T-helper 2 cell (primary cell): ENCODE measurements at places on chromosomes 1 and 21.

DNA sequence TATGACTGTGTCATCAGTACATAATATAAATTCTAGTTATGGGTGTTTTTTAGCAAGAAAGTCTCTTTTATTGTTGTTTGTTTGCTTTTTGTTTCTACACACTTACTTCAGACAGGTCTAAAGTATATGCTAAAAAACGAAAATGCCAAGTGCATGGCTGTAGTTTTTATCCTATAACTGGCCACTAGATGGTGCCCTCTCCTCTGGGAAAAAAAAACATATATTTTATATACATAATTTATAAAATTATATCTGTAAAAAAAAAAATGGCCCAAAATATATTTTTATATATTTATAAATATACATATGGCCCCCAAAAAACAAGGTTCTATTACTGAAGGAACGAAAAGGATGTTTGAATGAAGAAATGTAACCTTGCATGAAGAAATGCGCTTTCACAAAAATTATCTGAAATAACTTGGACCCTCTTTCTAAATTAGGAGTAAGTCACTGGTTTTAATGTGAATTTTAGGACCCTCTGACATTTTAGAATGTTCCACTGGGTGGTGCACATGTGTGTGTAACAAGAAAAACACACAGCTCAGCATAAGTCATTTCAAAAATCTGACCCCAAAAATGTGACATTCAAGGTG lies 93.5 kb downstream of the TTLL7 start:
- no peak for DNase-seq

DNA sequence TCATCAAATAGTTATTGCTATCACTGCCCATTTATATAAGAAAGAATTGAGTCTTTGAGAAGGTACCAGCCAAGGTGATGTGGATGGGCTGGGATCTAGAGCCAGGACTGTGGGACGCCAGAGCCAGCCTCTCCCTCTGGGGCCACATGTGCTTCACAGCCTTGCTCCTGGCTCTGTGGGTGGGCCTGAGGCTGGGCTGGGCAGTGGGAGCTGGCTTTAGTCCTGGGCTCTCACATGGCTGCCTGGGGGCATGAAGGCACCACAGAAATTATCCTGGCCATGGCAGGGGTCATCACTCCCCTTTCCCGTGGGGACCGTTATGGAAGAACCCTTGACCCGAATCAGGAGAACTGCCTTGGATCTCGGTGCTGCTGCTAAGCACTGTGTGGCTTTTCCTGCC lies 203.1 kb downstream of the TRABD2B start:
- DNase-seq = no peak

GRCh38 chr1:192756314-192756713 lies 52.5 kb upstream of the RGS2 start:
- DNase-seq = no peak

DNA sequence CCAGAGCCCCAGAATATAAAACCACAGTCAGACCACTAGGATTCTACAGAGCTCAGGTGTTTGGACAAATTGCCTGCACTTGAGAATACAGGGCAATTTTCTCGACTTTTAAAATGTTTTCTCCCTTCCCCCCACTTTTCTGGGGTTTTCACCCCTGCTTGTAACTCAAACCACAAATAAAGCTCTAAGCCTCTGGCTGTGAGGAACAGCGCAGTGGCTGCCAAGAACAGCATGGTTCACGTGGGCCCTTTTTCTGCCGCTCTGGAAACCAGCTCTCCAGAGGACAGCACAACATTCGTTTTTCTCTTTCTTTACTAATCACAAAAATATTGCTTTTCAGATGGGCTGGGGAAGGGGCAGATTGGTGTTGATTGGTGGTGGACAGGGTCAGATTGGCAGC lies 102.2 kb upstream of the JUN start:
- DNase-seq = no peak

- DNase-seq = no peak
Measured at GRCh38 chr1:28819020-28819419, 7.0 kb downstream of the OPRD1 start.

- DNase-seq = no peak
Measured at GRCh38 chr1:229279242-229279641, 8.3 kb downstream of the RAB4A start.

DNA sequence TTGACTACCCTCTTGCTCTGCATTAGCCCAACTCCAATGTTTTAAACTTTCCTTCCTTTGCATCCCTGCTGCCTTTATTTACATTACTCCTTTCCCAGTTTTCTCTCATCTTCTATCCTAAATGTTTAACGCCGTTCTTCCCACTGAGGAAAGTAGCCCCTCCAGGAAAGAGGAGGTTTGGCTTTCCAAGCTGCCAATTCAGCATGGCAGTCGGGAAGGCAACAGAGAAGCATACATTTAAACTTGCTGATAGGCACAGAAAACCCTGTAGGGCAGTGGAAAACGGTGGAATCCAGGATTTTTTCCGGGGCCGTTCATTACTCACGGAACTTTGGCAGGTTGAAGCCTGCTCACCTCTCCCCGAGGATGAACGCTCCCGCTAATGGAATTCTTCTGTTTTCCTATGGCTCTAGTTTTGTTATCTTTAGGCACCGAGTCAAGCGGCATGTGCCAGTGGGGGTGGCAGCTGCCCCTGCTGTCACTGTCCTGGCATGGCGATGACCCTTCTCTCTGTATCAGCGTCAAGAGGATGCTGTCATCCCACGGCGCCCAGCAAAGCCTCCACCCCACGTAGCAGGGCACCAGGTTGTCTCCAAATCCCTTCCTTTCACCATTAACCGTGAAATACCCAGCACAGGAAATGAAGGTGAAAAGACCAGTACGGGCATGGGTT lies 48.3 kb downstream of the ZBTB18 start:
- no peak for DNase-seq

DNA sequence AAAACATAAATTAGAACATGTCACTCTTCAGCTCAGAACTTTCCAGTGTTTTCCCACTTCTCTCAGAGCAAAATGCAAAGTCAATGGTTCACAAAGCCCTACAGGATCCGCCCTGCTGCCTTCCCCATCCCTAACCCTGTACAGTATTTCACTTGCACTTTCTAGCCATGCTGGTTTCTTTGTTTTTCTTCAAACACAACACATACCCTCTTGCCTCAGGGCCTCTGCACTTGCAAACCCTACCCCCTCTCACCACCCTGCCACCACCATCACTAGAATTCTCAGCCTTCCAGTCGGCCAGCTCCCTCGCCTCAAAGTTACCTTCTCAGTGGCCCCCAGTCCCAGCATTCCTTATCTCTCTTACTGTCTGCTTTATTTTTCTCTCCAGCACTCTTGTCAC lies 17.6 kb downstream of the TEX35 start:
- DNase-seq = no peak

DNA sequence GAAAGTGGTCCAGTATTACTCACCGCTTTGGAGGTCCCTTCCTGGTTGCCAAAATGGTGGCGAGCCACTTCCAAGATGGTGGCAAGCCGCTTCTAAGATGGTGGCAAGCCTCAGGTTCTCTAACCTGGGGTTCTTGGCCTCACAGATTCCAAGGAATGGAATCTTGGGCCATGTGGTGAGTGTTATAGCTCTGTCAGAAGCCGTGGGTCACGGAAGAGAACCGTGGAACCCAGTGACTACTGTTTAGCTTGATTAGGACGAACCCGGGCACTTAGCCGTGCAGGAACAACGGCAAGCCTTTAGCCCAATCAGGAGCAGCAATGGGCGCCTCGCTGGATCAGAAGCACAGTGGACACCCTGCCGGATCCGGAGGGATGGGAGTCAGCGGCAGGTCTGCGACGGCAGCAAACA lies 356.2 kb upstream of the TMPRSS15 start:
- DNase-seq = no peak

DNA sequence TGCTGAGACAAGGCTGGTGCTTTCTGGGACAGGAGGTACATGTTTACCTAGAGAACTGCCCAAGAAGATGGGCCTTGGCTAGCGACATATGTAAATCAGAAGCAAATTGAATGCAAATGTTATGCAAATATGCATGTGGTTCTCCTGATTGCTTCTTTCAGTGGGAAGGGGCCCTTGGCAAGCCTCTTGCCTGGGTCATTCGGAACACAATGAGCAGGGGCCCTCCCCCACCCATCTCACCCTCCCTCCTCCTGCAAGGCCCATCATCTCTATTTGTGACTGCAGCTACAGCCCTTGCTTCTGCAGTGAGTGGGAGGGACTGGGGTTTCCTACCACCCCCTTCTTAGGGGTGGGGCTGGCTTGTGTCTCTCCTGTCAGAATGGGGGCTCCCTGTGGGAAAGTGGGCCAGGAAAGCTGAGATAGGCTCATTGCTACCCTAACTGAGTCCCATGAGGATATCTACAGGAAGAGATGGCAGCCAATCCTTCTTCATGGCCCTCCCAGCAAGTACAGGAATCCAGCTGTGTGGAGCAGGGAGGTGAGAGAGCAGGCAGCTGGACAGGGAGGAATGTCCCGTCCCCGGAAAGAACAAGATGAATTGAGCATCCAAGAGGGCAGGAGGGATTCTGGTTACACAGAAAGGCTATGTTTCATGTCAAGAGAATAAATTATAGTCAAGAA lies 31.0 kb downstream of the FOXD2 start:
- no peak for DNase-seq

GRCh38 chr1:246450611-246451251 lies 56.3 kb downstream of the SMYD3 start:
- no peak for DNase-seq

DNA sequence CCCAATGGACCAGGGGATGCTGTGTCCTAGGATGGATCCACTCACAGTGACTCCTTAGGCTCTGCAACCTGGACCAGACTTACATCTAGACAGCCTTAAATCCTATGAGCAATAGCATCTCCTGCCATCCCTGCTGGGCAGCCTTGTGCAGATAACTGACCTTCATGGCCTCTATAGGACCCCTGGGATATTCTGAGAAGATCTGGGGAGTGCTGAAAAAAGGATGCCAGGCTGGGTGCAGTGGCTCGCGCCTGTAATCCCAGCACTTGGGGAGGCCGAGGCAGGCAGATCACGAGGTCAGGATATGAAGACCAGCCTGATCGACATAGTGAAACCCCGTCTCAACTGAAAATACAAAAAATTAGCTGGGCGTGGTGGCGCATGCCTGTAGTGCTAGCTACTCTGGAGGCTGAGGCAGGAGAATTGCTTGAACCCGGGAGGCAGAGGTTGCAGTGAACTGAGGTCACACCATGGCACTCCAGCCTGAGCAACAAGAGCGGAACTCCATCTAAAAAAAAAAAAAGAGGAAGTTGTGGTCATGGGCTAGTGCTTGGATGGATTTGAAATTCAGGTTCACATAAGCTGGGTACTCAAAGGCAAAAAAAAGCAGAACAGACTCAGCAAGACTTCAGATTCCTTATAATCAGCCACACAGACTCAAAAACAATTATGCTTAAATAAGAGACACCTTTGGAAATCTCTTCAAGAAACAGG lies 10.9 kb upstream of the SH2D1B start:
- DNase-seq = no peak

DNA sequence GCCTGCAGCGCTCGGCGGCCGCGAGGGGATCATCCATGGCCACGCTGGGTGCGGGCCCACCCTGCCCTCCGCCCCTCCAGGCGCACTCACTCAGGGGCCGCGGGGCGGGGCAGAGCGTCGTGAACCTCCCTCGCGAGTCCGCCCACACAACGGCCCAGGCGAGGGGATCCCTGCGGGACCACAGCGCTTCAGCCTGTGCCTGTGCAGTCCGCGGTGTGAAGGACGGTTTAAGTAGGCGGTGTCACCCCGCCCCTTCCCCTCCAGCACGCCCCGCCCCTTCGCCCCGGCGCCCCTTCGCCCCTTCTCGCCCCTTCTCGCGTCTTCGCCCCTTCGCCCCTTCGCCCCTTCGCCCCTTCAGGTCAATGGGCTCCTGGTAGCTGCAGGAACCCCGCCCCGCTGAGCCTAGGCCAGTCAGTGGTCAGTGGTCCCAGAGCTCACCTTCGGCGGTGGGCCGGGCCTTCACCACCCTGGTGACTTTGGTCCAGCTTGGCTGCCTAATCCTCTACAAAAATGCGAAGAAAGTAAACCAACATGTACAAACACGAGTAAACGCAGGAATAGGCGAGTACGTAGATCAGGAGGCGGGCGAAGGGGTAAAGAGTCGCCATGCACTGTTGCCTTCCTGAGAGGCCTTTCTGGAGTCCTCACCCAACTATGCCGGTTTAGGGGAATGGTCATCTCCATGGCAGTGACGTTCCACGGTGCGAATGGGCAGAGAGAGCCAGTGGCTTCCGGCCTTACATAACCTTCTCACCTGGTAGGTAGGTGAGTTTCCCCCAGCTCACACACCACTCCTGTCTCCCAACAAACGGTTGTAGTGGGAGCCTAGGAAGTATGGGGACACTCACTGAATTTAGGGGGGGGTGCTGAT lies 19.6 kb upstream of the DMRTB1 start:
- DNase-seq = no peak

DNA sequence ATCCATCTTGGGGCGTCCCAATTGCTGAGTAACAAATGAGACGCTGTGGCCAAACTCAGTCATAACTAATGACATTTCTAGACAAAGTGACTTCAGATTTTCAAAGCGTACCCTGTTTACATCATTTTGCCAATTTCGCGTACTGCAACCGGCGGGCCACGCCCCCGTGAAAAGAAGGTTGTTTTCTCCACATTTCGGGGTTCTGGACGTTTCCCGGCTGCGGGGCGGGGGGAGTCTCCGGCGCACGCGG lies 282 bp upstream of the SOD1 start:
- DNase-seq = no peak

DNA sequence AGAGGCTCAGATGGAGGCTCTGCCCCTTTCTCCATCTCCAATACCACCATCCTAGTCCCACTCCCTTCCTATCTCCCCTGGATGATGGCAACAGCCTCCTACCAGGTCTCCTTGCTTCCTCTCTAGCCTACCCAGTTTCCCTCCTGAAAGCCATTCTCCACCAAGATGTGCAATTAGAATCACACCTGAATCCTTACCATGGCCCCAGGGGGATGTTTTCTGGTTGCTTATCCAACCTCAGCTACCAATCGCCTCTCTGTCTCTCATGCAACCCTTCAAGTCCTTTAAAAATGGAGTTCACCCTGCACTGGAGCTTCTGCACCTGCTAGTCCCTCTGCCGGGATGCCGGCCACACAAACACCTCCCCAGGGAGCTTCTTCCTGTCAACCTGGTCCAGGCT lies 2.9 kb downstream of the RCAN1 start:
- no peak for DNase-seq

DNA sequence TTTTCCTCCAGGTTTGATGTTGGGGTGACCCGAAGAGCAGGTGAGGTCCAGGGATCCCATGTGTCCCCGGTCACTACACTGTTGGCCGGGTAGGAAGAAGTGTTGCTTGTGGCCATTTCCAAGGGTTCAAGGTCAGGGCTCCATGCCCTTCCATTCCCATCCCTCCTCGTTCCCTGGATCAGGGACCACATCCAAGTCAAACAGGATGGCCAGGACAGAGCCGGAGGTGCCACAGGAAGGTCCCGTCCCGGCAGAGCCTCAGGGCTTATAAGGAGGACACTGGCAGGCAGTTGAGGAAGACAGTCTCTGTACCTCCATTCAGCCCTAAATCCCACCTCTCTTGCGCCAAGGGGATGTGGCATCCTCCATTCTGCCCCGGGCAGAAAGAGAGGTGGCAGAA lies 22.0 kb upstream of the FAM131C start:
- DNase-seq = no peak

GRCh38 chr1:68495968-68496679 lies 758 bp downstream of the DEPDC1 start:
- no peak for DNase-seq

DNA sequence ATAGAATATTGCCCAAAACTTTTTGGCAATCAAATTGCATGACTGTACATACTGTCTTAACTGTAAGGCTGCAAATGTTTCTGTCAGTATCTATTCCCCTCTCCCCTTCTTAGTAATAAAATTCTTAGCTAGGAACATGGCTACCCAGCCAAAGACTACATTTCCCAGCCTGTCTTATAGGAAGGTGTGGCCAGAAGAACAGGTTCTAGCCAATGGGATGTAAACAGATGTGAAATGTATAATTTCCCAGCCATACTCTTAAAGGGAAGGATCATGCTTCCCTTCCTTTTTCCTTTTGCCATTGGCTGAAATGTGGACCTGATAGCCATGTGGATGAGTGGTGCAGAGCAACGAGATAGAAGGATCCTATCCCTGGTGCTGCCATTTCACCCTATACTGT lies 7.0 kb upstream of the HIVEP3 start:
- DNase-seq = no peak
